ENCODE measurements at places on chromosomes 13 and 19.
A peak's percentile ranks its signal among the peaks of the same experiment; 100 is the strongest.

DNA sequence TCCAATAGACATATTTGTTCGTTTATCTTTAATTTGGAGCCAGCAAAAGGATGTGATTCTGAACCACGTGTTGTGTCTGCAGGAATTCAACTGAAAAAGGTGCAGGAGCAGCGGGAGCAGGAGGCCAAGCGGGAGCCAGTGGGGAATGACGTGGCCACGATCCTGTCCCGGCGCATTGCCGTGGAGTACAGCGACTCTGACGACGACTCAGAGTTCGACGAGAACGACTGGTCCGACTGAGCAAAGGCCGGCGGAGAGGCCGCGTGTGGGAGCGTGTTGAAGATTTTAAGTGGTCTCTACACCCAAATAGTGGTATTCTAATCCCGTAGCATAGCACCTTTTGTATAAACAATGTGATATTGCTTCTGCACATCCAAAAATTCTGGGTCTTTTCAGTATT, 75.0 kb downstream of the GPR12 start:
- H3K27me3 ChIP-seq = peaks cover 6% of the 10 kb centered on the region
- no peaks in the 10 kb centered on the region for H3K4me1 ChIP-seq
- DNase-seq = no peak
- H3K36me3 ChIP-seq = no peaks in the 10 kb centered on the region
- no peak overlapping the region for H3K27ac ChIP-seq
- no peak overlapping the region for H3K4me3 ChIP-seq

DNA sequence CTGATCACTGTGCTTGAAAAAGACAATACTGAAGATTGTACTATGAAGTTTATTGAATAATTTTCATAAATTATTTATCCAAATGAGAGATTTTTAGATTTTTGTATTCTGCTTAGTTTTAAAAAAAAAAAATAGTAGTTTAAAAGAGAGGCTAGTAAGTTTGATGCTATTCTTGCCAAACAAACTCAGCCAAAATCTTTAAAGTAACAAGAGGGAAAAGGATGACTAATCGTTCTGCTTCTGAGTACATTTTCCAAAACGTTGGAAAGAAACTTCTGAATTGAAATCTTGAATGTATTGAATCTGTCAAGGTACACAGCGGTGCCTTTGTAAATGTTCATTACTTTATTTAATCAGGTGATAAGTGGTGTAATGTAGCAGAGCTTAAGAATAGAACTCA, 34.4 kb downstream of the NUP58 start:
- H3K4me1 ChIP-seq = no peaks in the 10 kb centered on the region
- no peak for DNase-seq
- H3K36me3 ChIP-seq = peaks cover 11% of the 10 kb centered on the region
- no peaks in the 10 kb centered on the region for H3K27me3 ChIP-seq
- H3K27ac ChIP-seq = no peak overlapping the region

DNA sequence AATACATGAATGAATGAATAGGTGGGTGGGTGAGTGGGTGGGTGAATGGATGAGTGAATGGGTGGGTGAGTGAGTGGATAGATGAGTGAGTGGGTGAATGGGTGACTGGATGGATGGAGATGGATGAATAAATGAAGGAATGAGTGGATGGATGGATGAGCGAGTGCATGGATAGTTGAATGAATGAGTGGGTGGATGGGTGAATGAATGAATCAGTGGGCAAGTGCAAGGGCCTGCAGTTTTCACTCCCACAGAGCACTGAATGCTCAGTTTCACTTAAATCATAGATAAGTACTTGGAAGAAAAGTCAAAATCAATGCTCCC, 12.4 kb downstream of the GAS6 start:
- DNase-seq = no peak
- no peaks in the 10 kb centered on the region for H3K36me3 ChIP-seq
- H3K27me3 ChIP-seq = no peaks in the 10 kb centered on the region
- no peak overlapping the region for H3K27ac ChIP-seq
- H3K4me1 ChIP-seq = peaks cover 6% of the 10 kb centered on the region

DNA sequence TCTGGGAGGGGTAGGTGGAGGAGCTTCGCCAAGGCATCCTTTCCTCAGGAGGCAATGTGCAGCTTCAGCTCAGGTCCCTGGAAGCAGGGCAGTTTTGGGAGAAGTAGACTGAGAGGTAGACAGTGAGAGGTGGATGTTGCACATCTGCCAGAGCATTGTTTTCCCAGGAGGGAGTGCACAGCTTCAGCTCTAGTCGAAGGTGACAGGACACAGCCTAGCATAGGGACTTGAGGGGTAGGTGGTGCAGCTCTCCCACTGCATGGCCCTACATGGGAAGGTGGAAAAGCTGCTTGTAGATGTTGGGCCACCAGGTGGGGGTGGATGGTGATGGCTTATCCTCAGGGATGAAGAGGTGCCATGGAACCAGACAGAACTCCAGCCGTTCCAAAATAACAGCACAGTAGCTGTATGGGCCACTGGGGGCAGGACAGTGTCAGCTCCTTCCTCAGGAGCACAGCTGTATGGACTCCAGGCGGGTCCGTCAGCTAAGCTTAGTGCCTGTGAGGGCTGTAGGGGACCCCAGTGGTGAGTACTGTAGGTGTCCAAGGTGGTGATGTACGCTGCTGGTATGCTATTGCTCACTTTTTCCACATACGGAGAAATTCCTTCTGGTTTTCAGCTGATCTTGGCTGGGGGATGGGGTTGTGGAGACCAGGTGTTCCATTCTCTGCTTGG, 17.4 kb upstream of the ZNF543 start:
- no peak overlapping the region for H3K27ac ChIP-seq
- peaks cover 7% of the 10 kb centered on the region for H3K4me1 ChIP-seq
- peaks cover 39% of the 10 kb centered on the region for H3K36me3 ChIP-seq
- no peaks in the 10 kb centered on the region for H3K27me3 ChIP-seq

GRCh38 chr13:114054264-114054663, 78.2 kb downstream of the RASA3 start:
- H3K36me3 ChIP-seq = no peaks in the 10 kb centered on the region
- no peaks in the 10 kb centered on the region for H3K27me3 ChIP-seq
- no peak for DNase-seq
- no peak overlapping the region for H3K4me3 ChIP-seq
- H3K4me1 ChIP-seq = peaks cover 27% of the 10 kb centered on the region

DNA sequence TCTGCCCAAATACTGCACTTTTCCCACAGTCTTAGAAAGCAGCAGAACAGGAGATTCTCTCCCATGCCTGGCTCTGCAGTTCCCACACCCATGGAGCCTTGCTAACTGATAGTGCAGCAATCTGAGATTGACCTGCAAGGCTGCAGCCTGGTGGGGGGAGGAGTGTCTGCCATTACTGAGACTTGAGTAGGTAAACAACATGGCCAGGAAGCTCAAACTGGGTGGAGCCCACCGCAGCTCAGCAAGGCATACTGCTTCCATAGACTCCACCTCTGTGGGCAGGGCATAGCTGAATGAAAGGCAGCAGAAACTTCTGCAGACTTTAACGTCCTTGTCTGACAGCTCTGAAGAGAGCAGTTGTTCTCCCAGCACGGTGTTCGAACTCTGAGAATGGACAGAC, 358.5 kb upstream of the PCDH9 start:
- DNase-seq = no peak
- no peaks in the 10 kb centered on the region for H3K27me3 ChIP-seq
- H3K27ac ChIP-seq = no peak overlapping the region
- H3K4me3 ChIP-seq = no peak overlapping the region

- H3K4me1 ChIP-seq = no peaks in the 10 kb centered on the region
- no peak overlapping the region for H3K4me3 ChIP-seq
Observed at GRCh38 chr13:42021851-42022250, 26.6 kb upstream of the DGKH start.

GRCh38 chr13:107365466-107366215, 797.7 kb upstream of the ARGLU1 start:
- no peaks in the 10 kb centered on the region for H3K27me3 ChIP-seq
- H3K4me1 ChIP-seq = no peaks in the 10 kb centered on the region
- H3K27ac ChIP-seq = no peak overlapping the region

DNA sequence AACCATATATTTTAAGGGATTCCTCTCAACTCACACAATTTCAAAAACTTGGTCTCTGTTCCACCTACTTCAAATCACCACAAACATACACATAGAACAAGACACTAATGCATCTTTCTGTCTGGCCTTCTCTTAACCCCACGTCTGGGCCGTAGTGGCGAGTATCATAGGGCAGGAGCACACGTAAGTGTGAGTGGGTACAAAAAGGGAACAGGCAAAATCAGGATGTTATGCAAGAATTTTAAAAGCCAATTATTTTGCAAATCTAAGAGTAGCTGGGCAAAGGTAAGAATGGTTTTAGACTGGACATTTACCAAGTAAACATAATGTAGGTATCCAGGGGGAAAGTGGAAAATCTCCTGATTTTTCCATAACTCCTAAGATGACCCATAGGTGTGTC, 35.1 kb downstream of the MTMR6 start:
- no peak overlapping the region for H3K27ac ChIP-seq
- no peaks in the 10 kb centered on the region for H3K27me3 ChIP-seq
- no peak overlapping the region for H3K4me3 ChIP-seq
- no peaks in the 10 kb centered on the region for H3K4me1 ChIP-seq

DNA sequence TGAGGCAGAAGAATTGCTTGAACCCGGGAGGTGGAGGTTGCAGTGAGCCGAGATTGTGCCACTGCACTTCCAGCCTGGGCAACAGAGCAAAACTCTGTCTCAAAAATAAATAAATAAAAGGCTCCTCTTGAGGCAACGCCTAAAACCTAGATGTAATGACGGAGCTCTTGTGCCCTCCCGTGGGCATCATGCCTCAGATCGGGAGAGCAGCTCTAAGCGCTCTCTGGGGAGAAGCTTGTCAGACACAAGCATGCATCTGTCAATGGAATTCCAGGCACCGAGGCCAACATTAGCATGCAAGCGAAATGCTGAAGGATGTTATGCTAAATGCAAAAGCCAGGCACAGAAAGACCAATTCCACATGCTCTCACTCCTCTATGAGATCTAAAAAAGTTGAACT, 45.6 kb upstream of the MRI1 start:
- H3K4me3 ChIP-seq = no peak overlapping the region
- DNase-seq = no peak
- H3K27ac ChIP-seq = no peak overlapping the region
- no peaks in the 10 kb centered on the region for H3K36me3 ChIP-seq

- H3K4me1 ChIP-seq = peaks cover 21% of the 10 kb centered on the region
- DNase-seq = no peak
- no peak overlapping the region for H3K27ac ChIP-seq
- H3K4me3 ChIP-seq = peak overlapping the region; percentile 34
Observed at GRCh38 chr19:45900738-45901431, 1.5 kb downstream of the MYPOP start.

DNA sequence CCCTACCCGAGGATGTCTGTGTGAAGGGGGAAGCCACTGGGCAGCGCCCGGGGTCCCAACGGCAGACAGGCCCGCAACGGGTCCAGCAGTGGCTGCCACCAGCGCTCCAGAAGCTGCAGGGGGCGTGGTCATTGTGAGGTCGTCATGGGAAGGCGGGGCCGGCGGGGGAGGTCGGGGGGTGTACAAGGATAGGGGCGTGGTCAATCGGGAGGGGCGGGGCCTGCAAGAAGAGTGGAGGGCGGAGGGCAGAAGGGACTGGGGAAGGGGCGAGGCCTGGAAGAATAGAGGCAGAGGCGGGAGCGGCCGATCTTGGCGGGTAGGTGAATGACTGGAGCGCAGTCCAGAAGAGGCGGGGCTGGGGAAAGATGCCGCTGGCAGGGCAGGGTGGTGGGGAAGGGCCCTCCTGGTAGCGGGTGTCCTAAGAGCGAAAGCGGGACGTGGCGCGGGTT, 4.4 kb downstream of the FUZ start:
- peak; percentile 90 for DNase-seq
- H3K4me3 ChIP-seq = peak overlapping the region; percentile 89
- peak overlapping the region; percentile 28 for H3K27ac ChIP-seq
- H3K4me1 ChIP-seq = peaks cover 37% of the 10 kb centered on the region
- H3K36me3 ChIP-seq = peaks cover 7% of the 10 kb centered on the region
- H3K27me3 ChIP-seq = no peaks in the 10 kb centered on the region

- H3K4me1 ChIP-seq = peaks cover 10% of the 10 kb centered on the region
- peak overlapping the region; percentile 36 for H3K27ac ChIP-seq
- H3K4me3 ChIP-seq = no peak overlapping the region
- peaks cover 6% of the 10 kb centered on the region for H3K36me3 ChIP-seq
Observed at GRCh38 chr19:54556194-54556593, 17.4 kb upstream of the LILRA2 start.

DNA sequence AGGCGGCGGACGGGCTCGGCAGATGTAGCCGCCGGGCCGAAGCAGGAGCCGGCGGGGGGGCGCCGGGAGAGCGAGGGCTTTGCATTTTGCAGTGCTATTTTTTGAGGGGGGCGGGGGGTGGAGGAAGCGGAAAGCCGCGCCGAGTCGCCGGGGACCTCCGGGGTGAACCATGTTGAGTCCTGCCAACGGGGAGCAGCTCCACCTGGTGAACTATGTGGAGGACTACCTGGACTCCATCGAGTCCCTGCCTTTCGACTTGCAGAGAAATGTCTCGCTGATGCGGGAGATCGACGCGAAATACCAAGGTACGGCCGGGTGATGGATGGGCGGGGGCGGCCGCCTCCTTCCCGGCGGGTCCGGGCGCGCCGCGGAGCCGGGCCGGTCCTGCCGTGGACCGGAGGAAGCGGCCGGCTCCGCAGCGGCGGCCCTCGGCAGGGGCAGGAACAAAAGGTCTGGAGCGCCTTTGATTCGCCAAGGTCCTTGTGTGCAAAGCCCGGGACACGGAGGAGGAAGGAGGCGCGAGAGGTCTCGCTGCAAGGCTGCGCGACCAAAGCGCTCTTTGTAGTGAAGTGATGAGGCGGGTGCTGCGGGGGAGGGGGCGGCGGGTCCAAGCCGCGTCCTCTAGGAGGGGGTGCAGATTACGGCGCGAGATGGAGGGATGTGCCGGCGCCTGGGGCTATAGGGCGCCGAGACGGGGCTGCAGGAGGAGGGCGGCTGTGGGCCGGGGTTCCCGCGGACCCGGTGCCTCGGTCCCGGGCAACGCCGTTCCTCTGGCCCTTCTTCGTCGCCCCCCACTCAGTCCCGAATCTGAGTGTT, 689 bp downstream of the ING1 start:
- no peaks in the 10 kb centered on the region for H3K27me3 ChIP-seq
- peaks cover 27% of the 10 kb centered on the region for H3K4me1 ChIP-seq
- H3K4me3 ChIP-seq = peak overlapping the region; percentile 98
- DNase-seq = peak; percentile 67
- H3K36me3 ChIP-seq = no peaks in the 10 kb centered on the region

DNA sequence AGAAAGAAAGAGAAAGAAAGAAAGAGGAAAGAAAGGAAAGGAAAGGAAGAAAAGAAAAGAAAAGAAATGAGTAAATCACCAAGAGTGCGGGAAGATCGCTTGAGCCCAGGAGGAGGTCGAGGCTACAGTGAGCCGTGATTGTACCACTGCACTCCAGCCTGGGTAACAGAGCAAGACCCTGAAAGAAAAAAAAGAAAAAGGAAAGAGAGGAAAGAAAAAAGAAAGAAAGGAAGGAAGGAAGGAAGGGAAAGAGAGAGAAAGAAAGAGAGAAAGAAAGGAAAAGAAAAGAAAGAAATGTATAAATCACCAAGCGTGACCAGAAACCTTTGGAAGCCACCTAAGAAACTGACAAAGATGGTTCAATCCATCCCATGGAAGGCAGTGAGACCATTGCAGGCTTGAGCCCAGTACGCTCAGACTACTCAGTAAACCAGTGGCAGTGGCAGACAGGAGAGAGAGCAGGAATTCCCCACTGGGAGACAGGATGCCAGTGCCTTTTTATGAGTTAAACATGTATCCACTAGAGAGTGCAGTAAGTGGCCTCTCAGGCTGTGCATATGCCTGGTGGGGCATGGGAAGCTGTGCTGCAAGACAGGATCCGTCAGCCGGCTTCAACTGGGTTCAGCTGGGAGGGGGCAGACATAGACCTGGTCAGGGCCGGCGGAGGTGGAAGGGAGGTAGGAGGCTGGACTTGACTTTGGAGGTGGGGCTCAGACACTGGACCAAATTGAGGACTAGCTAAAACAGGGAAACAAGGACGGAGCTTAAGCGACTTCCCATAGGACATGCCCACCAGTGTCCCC, 4.8 kb downstream of the GPR42 start:
- H3K27me3 ChIP-seq = peaks cover 20% of the 10 kb centered on the region
- H3K27ac ChIP-seq = no peak overlapping the region
- H3K4me3 ChIP-seq = no peak overlapping the region
- H3K4me1 ChIP-seq = no peaks in the 10 kb centered on the region

Data from natural killer cell treated with Interleukin-12 subunit alpha and Interleukin-12 subunit beta and Interleukin-15 and Interleukin-18, amount 100 ng/mL, for 72 hours (primary cell).